ENCODE measurements at places on chromosomes 11 and 22.

DNA sequence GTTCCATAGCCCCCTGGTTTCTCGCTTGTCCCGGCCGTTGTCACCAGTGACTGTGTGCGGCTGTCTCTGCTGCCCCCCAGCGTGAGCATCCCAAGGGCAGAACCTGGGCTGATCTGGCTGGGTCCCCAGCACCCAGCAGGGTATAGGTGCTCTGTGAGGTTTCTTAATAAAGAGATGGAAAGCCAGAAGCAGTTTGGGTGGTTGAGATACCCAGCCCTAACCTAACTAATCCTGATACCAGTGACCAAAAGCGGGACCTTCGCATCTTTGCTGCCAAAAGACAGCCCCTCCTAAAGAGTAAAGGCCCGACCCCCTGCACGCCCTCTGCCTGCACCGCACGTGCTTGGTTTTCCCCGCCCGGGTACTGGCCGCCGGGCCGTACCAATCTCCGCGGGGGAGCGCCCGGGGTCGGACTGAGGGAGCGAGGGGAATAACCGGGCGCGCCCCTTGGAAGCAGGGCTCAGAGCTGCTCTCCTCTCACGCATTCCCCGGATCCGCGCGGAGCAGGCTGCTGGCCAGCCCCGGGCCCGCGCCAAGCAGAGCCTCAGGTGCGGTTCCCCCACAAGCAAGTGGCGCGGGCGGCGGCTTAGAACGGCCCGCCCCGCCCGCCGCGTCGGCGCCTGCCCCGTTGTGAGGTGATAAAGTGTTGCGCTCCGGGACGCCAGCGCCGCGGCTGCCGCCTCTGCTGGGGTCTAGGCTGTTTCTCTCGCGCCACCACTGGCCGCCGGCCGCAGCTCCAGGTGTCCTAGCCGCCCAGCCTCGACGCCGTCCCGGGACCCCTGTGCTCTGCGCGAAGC is at the start of gene DGAT2:
Gene DGAT2, plus strand, starts transcription at position 667 of the 797 bp plus-strand sequence. CDS start 214 bp downstream, outside the sequence.
- DNase-seq = peak; percentile 27

GRCh38 chr22:22430111-22430820 is 78.3 kb downstream of the ZNF280B start:
- DNase-seq = no peak

GRCh38 chr11:22656130-22656529 is 10.3 kb upstream of the GAS2 start:
- no peak for DNase-seq

DNA sequence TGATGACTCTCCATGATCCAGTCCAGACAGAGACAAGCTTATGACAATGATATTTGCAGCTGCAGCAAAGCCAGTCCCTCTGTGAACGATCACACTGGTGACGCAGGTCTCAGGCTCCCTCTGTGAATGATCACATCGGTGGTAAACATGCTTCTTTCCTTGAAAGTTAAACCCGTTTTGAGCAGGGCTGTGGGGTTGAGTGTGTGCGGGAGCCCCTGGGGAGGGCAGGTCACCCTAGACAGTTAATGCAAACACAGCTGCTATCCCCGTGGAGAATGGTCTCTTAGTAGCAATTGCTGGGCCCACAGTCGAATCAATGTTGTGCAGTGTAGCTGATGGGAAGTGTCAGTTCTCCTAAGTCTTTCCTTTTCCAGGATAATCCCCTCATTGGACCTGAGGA is 71.0 kb upstream of the KIRREL3 start:
- no peak for DNase-seq

DNA sequence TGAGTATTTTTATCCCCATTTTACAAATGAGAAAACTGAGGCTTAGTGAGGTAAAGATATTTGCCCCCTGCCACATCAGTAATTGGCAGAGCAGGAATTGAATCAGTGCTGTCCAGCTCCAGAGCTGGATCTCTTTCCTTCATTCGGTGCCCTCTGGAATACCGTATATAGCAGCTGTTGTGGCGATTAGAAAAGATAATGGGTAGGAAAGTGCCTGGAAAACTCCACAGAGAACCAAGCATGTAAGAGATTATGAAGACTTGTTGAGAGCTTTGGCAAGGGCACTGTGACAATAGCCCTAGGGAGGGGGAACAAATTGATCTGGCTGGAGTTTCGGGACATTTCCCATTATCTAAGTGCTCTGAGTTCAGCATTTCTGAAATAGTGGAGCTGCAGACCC is 82.5 kb upstream of the TEAD1 start:
- DNase-seq = no peak

DNA sequence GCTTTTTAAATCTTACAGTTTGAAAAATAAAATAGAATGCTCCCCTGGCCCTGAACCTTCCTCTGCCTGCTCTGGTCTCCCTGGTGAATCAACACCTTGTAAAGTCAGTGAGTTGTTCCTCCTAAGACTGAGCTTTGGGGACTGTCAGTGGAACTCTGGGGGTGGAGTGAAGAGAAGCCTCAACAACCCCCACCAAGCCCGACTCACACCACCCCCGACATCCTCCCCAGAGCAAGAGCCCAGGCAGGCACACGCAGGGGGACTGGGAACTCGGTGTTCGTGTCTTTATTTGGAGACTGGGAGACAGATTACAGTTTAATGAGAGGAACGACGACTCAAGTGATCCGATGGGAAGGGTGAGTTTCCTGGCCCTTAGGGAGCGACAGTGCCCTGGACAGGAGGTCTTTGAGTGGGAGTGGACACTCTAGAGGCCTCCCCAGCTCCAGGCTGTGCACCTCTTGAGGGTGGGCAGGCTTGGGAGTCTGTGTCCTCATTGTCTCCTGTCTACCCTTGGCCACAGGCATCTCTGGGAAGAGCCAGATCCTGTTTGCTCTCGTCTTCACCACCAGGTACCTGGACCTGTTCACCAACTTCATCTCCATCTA is 6.2 kb downstream of the KDELR3 start:
- no peak for DNase-seq

GRCh38 chr11:3914805-3915204 is 59.3 kb downstream of the STIM1 start:
- no peak for DNase-seq

DNA sequence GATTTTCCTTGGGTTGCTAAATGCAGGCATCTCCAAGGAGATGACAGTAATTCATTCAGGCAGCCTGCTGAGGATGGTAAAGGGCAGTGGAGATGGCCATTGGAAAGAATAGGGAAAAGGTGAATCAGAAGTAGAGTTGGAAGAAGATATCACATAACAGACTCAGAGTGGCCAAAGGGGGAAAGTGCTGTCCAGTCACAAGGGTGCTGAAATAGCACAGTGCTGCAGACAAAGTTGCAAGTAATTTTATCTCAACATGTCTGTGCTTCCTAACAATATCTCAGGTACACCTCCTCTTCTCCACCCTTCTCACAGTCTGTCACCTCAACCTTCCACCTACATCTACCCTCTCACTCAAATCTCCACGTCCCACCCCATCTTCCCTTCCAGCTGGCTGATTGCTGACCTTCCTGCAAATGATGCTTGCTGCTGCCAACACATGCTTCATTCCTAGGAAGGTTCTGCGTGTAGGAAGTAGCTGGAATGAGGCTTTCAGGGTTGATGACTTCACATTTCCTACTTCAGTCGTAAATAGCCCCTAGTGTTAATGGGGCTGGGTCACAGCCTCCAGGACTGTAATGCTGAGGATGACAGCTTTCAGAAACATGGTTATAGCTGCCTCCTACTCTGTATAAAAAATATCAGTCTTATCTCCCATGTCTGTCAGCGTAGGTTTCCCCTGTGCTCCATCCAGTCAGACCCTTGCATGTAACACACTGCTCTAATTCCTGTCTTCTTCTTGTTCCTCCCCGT is 123.9 kb downstream of the CTNND1 start:
- no peak for DNase-seq

GRCh38 chr11:27696115-27696514 is 4.1 kb downstream of the BDNF start:
- DNase-seq = no peak

- no peak for DNase-seq
These were observed 26.9 kb downstream of the SLC6A5 start for GRCh38 chr11:20626279-20626678.

GRCh38 chr22:34486381-34486780 is 566.1 kb upstream of the LARGE1 start:
- no peak for DNase-seq

DNA sequence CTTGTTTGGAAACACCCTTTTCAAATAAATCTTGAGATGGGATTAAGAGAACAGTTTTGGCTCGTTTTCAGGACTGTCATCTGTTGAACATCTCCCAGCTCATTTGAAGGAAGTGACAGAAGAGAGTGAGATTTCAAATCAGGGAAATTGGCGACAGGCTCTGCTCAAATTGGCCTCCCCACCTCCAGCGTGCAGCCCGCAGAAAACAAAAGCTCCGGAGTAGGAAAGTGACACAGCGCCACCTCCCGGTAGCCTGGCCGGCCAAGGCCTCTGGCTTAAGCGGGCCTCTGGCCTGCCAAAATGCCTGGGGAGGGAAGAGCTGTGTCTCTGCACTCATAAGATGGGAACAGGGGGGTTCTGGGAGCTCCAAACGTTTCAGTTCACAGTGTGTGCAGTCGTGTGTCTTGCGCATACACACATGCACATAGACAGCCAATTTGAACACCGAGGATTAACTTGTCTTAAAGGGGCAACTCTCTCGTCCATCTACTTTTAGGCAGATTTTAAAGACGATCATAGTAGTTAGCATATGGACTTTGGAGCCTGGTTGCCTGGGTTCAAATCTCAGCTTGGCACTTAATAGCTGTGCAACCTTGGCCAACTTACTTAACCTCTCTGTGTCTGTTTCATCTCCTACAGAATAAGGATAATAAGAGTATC is 132.7 kb upstream of the RCN1 start:
- DNase-seq = no peak

DNA sequence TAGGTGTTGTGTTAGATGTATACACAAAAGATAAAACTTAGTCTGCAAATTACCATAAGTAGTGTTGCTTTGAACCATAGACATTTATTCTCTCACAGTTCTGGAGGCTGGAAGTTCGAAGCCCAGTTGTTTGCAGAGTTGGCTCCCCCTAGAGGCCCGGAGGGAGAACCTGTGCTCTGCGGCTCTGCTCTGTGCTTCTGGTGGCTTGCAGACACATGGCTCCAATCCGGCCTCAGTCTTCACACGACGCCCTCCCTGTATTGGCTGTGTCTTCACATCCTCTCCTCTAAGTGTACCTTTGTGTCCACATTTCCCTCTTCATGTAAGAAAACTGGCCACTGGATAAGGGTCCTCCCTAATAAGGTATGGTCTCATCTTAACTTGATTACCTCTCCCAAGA is 128.4 kb downstream of the OPCML start:
- DNase-seq = no peak

DNA sequence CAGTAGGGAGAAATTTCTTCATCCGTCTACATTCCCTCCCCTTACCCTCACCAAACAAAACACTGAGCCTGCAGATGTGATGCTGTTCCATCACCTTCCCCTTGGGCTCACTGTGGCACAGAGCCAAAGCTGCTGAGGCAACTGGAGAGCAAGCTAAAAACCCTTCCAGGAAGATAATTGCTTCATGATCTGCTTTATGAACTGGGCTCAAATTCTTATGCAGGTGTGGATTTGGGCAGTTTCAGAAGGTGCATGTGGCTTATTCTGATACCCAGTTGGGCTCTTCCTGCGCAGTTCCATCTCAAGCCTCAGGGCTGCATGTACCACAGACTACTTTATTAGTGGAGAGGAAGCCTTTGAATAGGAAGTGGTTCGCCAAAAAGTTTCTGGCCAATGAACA is 58.3 kb downstream of the AAMDC start:
- no peak for DNase-seq

DNA sequence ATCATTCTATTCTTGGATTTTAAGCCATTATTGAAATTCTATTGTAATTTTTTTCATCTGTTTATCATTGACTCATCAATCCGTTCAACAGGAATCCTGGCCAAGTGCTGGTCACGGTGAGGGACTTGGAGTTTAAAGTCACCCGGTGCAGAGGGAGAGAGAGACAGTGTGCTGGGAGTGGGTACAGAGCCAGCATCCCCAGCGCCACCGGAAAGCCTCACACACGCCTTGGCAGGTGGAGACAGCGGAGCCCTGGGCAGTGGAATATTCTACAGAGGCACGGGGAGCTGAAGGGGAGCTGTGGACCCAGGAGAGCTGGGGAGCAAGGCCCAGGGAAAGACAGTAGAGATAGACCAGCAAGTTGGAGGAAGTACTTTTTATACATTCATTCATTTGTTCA is 787.6 kb downstream of the BRD1 start:
- no peak for DNase-seq

DNA sequence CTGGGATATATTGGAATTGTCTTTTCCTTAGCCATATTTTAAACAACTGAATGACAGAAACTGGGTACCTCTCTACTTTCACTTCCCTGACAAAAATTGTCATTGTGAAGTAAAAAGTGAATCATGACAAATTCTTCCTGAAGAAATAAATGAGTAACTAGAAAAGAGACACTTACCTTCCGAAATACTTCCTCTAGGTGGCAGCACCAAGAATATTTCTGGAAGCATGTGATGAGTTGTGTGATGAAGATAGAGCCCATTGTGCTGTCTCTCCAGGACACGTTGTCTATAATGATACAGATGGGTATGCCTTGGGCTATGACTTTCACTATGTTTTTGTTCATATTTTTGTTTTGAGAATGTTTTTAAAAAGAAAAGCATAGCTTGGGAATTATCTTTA is 21.5 kb downstream of the CASP4 start:
- DNase-seq = no peak

DNA sequence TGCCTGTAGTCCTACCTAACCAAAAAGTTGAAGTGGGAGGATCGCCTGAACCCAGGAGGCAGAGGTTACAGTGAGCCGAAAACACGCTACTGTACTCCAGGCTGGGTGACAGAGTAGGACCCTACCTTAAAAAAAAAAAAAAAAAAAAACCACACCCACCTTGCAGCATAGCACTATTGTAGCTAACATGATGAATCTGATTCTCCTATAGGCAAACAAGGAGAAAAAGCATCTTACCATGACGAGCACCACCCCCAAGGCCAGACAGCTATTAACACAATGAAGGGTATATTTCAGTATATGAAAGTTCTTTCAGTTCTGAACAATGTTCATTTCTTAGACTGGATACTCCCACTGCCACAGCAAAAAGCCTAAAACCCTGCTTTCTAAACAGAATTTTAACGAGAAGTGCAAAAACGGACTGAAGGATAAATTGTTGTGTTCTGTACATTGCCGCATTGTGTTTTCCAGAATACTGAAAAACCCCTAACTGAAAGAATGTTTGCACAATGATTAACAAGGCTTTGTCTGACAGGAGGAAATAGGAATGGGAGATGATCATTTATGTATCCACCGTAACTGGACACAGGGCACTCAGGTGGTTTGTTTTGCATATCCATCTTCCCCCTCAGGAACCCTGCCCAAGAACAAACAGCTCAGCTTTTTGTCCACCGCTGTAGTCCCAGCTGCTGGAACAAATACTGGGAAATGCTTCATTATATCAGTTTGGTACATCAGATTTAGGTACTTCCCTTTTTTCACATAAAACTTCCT is 8.9 kb downstream of the PISD start:
- no peak for DNase-seq

DNA sequence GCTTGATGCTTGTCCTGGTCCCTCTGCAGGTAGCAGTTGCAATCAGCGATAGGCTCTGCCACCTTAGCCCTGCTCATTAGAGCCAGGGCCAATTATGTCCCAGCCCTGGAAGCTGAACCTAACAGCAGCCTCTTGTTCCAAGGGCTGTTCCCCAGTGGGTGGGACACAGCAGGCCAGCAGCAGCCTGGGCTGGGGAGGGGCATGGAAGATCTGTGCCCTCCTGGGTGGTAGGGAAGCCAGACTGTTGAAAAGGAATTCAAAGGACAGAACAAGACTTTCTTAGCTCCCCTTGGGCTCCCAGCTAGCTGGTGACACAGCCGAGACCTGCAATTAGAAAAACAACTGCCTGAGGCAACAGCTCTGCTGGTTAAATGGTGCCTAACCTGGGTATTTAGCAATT is 17.4 kb downstream of the DRD2 start:
- no peak for DNase-seq

Data from T-helper 22 cell (primary cell).